ENCODE measurements at places on chromosomes 6 and 20.

DNA sequence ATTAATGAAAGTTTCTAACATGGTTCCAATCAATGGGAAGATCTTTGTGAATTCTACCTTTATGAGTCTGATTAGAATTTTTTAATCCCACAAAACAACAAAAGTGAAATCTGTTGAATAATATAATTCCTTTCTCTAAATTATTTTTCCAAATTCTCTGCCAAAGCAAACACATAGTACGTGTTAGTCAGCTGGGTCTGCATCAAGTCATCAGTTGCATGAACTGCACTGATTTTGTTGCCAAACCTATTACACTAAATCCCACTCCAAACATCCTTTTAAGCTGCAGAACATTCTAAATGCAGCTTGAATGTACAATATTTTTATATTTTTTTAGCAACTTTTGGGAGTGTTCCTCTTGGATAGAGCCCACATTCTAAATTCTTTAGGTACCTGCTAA lies 199.0 kb upstream of the HSF2 start:
- H3K27ac ChIP-seq, result no peak overlapping the region
- no peaks in the 10 kb centered on the region for H3K36me3 ChIP-seq
- no peaks in the 10 kb centered on the region for H3K27me3 ChIP-seq

- peaks cover 63% of the 10 kb centered on the region for H3K27me3 ChIP-seq
- peak overlapping the region; percentile 71 for H3K4me3 ChIP-seq
- no peak for DNase-seq
- H3K4me1 ChIP-seq, result peaks cover 7% of the 10 kb centered on the region
Measured at GRCh38 chr6:83854001-83854501, 891 bp downstream of the RIPPLY2 start.

DNA sequence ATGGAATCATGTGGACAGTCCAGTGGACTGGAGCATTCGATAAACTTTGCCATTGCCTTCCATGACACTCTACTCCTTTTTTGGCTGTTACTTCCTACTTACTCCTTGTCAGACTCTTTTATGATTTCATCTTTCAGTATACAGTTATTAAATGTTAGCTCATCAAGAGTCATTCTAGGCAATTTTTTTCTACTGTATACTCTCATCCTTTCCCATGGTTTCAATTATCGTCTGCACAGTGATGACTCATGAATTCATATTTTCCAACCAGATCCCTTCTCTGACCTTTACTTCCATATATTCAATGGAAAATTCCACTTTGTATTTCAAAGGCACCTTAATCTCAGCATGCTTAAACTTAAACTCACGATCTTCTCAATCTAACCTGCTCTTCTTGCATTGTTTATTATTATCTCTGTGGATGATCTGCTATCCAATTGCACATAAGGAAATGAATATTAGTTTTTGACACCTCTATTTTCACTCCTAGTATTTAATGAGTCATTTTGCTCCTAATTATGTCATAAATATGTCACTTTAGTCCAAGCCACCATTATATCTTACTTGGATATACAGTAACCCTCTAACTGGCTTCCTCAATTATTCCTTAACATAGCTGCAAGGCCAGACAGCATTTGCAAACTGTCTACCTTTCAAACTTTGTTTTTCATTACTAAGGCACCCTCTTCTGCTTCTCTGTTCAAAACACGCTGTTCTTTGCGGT lies 427.5 kb downstream of the PHF3 start:
- no peaks in the 10 kb centered on the region for H3K4me1 ChIP-seq
- no peak for DNase-seq
- H3K27me3 ChIP-seq, result no peaks in the 10 kb centered on the region

GRCh38 chr6:132218059-132218696 lies 183.1 kb downstream of the MOXD1 start:
- no peak overlapping the region for H3K27ac ChIP-seq
- no peaks in the 10 kb centered on the region for H3K36me3 ChIP-seq
- DNase-seq, result no peak
- H3K27me3 ChIP-seq, result peaks cover 19% of the 10 kb centered on the region

DNA sequence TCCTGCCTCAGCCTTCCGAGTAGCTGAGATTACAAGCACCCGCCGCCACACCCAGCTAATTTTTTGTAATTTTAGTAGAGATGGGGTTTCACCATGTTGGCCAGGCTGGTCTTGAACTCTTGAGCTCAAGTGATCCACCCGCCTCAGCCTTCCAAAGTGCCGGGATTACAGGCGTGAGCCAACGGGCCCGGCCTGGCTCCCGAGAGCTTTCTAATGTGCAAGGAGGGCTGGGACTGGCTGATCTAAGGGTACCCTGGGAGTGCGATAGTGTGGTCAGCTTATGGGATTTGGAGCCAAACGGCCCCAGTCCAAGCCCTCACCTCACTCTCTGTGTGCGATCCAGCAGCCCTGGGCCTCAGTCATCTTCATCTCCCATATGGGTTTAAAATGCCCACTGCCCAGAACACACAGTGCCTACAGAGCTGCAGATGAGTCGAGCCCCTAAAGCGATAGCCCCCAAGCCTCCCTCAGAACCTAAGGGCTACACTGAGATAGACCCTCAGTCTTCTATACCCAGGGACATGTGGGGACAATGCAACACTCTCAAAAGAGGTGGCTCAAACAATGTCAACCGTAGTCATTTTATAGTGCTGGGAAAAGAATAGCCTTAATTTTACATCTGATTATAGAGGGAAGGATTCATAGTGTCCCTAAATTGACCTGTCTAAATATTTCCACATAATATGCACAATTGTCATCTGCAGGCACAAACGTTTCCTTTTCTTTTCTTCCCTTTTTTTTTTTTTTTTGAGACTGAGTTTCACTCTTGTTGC lies 50.1 kb downstream of the SSR1 start:
- H3K36me3 ChIP-seq, result peaks cover 2% of the 10 kb centered on the region
- DNase-seq, result no peak
- no peak overlapping the region for H3K27ac ChIP-seq
- H3K4me3 ChIP-seq, result no peak overlapping the region
- H3K27me3 ChIP-seq, result peaks cover 48% of the 10 kb centered on the region

DNA sequence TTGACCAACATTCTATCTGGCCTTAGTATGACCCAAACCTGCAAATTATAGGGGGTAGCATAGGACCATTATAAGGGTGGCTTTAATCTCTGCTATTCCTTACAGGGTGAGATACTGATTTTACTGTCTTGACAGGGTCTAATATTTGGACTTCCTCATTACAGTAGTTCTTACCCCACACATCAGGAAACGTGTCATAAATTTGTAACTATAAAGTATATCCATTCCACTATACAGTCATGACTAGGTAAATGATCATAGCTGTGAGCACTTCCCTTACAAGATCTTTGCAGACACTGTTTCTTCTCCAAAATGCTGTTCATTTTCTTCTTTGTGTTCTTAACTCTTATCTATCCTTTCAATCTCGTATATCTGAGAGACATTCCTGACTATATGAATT lies 518.7 kb upstream of the RNF217 start:
- no peak overlapping the region for H3K27ac ChIP-seq
- no peaks in the 10 kb centered on the region for H3K27me3 ChIP-seq
- no peaks in the 10 kb centered on the region for H3K4me1 ChIP-seq
- H3K4me3 ChIP-seq, result no peak overlapping the region

DNA sequence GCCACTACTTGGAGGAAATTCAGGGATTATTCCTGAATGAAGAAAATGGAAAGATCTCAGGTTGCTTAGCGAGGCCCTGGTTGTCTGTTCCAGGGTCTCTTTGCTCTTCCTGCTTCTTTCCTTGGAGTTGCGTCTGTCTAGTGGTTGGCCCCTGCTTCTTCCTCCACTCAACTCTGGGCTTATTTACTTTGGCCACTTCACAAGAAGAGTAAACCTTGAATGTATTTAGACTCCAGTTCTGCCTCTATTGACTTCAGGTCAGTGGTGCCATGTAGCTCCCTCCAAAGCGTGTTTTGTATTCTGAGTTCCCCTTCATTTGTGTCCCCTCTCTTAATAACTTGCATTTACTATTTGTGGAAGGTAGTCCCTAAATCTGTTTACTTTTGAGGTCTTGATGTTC lies 456.5 kb downstream of the UTRN start:
- no peaks in the 10 kb centered on the region for H3K27me3 ChIP-seq
- H3K4me1 ChIP-seq, result peaks cover 3% of the 10 kb centered on the region
- no peak for DNase-seq
